ENCODE measurements at places on chromosomes 3 and 15.

- no peaks in the 10 kb centered on the region for H3K4me1 ChIP-seq
- DNase-seq = no peak
- no peaks in the 10 kb centered on the region for H3K36me3 ChIP-seq
- H3K27me3 ChIP-seq = peaks cover 3% of the 10 kb centered on the region
- H3K4me3 ChIP-seq = no peak overlapping the region
Measured at GRCh38 chr3:5233026-5233425, 45.5 kb downstream of the EDEM1 start.

GRCh38 chr15:73732930-73733329 is 20.2 kb downstream of the INSYN1 start:
- no peaks in the 10 kb centered on the region for H3K4me1 ChIP-seq
- no peak overlapping the region for H3K4me3 ChIP-seq
- peaks cover 2% of the 10 kb centered on the region for H3K27me3 ChIP-seq
- DNase-seq = no peak
- no peaks in the 10 kb centered on the region for H3K36me3 ChIP-seq
- no peak overlapping the region for H3K27ac ChIP-seq

DNA sequence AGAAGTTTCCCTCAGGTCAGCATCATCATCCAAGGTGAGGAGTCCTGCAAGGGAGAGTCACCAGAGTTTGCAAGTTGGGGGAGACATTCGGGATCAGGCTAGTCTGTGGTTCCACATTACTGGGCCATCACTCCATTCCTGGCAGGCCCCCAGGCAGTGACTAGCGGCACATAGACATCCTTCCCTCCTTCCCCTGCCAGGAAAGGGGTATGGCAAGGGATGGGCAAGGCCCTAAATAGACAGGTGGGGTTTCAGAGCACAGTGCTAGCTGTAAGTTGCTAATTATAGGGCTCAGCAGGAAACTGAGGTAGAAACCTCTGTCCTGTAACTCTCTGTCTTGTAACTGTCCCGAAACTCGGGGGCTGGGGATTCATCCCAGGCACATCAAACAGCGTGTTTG is 215.2 kb upstream of the ROPN1 start:
- no peaks in the 10 kb centered on the region for H3K36me3 ChIP-seq
- H3K4me3 ChIP-seq = no peak overlapping the region
- peaks cover 3% of the 10 kb centered on the region for H3K27me3 ChIP-seq
- H3K27ac ChIP-seq = no peak overlapping the region

- no peaks in the 10 kb centered on the region for H3K36me3 ChIP-seq
- no peak overlapping the region for H3K27ac ChIP-seq
- DNase-seq = no peak
- no peak overlapping the region for H3K4me3 ChIP-seq
Measured at GRCh38 chr15:90691982-90692773, 25.0 kb upstream of the BLM start.
